ENCODE measurements at places on chromosomes 1 and 21.

GRCh38 chr1:27505420-27505680 is 15.4 kb upstream of the WASF2 start:
- no peak for DNase-seq

- no peak for DNase-seq
Observed at GRCh38 chr1:24362982-24363614, 43.9 kb downstream of the GRHL3 start.

DNA sequence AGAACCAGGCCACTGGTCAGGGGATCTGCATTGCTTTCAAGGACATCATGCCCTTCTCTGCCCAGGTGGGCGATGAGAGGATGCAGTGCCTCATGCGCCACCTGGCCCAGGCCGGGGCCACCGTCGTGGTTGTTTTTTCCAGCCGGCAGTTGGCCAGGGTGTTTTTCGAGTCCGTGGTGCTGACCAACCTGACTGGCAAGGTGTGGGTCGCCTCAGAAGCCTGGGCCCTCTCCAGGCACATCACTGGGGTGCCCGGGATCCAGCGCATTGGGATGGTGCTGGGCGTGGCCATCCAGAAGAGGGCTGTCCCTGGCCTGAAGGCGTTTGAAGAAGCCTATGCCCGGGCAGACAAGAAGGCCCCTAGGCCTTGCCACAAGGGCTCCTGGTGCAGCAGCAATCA is 5.0 kb upstream of the ZBTB48 start:
- DNase-seq, result no peak

- no peak for DNase-seq
Observed at GRCh38 chr1:226574591-226575435, 26.2 kb downstream of the STUM start.

DNA sequence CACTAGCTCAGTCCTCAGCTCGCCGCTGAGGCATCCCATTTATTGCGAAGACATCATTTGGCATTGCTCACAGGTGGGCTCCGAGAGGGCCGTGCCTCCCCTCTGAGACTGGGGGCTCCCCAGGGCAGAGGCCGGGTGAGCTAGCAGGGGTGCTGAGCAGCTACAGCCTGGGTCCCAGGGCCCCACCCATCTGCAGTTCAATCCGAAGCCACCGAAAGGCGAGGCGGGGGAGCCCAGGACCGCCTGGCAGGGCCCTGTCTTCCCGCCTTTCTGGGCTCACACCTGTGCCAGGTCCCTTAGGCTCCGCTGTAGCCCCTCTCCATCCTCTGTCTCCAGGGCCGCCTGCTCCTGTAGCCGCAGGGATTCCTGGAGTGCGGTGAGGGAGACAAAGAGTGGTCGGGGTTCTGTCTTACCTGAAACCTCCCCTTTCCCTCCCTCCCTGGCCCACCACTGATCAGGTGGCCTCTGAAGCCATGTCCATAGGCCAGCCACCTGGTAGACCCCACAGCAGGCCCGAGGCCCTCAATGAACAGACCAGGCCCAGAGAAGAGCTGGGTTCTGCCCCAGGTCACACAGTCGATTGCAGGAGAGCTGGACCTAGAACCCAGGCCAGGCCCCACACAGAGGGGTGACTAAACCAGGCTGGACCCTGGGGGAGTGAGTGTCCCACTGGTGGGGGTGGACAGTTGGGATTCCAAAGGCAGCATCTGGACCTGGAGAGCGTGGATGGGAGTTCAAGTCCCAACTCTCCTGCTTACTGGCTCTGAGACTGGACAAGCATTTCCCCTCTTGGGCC is 18.1 kb upstream of the NBPF1 start:
- no peak for DNase-seq

- DNase-seq, result no peak
Observed at GRCh38 chr1:203968761-203969160, 104.2 kb upstream of the SOX13 start.

- DNase-seq, result no peak
Observed at GRCh38 chr21:42539342-42539741, 25.7 kb downstream of the SLC37A1 start.

DNA sequence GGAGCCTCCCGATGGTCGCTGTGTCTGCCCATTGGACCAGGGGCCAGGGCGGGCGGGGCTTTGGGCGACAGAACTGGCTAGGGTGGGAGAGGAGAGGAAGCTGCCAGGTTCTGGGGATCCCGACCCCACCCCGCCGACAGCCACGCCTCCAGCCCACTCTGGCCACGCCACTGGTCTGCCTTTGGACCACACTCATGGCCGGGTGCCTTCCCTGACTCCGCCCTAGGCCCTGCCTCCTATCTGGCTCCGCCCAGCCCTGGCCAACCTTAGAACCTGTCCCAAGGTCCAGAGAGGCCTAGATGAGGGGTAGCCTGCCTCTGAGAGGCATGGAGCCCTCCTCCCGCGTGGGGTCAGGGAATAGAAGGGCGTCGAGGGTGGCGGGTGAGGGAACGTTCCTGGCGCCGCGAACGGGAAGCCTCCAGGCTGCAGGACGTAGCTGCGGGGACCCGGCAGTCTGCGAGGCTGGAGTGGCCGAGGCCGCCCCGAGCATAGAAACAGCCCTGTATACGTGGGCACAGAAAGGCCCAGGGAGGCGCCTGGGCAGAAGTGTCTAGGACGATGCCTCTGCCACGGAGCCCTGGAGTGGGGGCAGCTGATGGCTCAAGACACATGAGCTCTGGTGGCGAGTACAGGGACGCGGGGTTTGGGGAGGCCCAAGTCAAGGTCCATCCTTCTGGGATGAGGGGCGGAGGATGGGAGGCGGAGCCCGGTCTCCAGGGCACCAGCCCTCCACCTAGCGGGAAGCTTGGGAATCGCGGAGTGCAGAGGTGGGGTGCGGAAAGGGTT is 11.5 kb upstream of the COL16A1 start:
- no peak for DNase-seq

- no peak for DNase-seq
Observed at GRCh38 chr1:154176337-154176736, 15.6 kb downstream of the TPM3 start.

- DNase-seq, result no peak
Observed at GRCh38 chr21:38273745-38274542, 17.2 kb downstream of the KCNJ15 start.

DNA sequence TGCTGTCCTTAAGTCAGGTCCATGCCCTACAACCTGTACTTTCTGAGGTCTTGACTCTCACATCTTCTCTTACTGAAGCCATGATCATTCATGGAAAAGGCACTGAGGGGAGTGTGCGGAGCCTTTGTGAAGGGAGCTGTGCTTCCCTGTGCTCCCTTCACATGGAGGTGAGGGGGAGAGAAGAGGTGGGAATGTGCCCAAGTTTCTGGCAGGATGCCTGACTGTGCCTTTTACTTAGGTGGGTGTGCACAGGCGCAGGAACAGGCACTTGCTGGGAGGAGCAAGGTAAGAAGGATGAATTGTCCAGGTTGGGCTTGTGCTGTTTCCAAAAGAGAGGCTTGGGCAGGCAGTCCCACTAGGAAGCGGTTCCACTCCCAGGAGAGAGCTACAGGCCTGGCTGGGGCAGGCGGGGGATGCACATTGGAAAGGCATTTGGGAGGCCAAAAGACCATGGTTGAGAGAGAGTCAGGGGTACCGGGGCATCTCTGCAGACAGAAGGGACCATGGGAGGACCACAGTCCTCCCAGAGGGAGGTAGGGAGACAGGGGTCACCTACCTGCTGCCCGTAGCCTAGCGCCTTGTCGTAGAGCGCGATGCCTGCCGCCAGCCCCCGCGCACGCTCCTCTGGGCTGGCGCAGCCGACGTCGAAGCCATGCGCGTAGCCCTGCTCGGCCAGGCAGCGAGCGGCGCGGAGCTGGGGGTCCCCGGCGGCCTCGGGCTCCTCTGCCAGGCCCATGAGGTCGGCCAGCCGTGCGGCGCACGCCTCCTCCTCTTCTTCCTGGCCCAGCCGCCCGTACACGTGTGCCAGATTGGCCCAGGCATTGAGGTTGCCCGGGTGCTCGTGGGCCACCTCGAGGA is 853 bp downstream of the TTC22 start:
- DNase-seq, result no peak

DNA sequence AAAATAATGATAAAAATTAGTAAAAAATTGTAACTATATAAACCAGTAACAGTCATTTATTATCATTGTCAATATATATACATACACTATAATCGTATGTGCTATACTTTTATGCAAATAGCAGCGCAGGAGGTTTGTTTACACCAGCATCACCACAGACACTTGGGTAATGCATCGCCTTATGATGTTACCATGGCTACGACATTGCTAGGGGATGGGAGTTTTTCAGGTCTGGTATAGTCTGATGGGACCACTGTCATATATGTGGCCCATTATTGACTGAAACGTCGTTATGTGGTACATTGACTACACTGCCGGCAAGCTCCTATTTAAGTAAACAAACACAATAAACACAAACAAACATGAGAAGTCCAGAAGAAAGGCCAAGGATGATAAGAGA is 45.6 kb downstream of the KCNK1 start:
- no peak for DNase-seq

GRCh38 chr1:178271471-178271870 is 177.6 kb downstream of the RASAL2 start:
- no peak for DNase-seq

DNA sequence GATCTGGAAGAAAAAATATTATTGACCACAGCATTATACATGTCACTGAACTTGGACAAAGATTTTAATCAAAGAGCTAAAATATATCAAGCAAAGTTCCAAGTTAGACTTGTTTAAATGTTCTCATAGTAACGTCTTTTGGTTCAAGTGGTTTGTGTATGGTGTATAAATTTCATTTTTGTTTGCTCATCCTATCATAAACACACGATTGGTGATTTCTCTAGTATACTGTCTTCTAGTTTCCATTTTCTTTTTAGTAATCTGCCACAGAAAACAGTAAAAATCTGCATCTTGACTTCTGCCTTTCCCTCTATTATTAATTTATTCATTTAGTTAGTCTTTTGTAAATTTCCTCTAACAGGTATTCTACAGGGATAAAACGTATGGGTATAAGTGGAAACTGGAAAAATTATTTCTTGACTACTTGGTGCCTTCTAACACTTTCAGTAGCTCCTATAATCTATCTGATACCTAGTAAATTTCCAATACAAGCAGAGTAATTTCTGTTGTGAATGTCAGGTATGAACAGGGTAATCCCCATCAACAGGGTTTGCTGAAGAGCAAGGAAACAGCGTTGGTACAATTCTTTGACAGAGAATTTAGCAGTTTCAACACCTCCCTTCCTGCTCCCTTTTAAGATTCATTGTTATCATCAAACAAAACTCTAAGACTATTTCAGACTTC is 268.0 kb downstream of the PTPRC start:
- DNase-seq, result no peak

DNA sequence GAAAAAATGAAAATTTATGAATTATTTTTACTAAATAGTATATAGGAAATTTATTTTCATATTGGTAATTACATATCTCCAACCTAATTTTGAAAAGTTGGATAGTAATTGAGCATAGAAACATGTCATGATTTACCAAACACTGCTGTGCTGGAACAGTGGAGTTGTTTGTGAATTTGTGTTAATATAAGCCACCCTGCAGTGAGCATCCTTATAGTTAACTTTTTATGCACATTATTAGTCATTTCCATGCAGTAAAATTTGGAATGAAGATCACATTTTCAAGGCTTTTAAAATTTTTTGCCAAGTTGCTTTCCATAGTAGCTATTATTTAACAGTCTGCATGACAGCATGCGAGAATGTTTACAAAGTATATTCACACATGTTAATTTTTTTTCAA is 78.3 kb downstream of the VPS26C start:
- no peak for DNase-seq

GRCh38 chr1:235215453-235215852 is 54.4 kb upstream of the RBM34 start:
- no peak for DNase-seq

- no peak for DNase-seq
Observed at GRCh38 chr1:23561076-23561812, 1.9 kb upstream of the ID3 start.

DNA sequence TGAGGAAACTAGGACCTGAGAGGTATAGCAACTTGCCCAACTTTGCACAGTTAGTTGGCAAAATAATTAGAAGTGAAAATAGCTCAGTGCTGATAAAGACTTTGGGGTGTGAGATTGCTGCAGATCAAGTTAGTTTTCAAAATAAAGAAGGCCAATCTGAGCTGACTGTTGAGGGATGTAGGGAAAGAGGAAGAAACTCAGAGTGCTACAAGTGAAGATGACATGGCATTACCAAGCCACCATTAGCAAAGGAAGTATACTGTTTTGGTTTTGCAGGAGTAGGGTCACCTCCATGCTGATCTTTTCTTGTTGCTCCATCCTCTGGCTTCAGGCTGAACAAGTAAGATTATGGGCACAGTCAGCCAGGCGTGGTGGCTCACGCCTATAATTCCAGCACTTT is 78.7 kb upstream of the ADAM30 start:
- no peak for DNase-seq

DNA sequence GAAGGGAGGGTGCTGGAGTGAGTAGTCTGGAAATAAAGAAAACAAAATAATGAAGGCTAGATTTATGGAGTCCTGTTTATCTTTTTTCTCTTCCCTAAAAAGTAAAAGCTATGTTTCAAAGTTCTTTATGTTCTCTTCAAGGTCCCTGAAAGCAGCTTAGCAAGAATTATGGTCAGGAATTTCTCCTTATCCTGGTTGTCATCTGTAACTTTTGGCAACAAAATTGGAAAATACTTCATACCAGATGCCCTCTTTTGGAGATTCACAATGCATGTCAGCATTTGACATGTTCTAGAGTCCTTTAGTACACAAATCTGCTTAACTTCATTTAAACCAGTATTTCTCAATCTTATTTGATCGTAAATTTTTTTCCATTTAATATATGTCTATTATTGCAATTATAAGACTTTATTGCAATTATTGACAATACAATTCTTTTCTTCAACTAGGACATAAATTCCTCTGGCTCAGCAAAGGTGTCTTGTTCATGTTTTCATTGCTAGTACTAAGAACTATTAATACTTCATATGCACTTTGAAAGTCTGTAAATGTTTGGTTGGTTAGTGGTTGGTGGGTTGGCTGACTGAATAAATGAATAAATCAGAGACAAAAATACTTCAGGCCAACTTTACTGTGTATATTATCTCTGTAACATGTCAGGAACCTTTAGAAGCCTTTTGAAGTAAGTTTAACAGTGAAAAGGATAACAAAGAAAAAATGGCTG is 101.5 kb downstream of the ATP1B1 start:
- DNase-seq, result no peak

DNA sequence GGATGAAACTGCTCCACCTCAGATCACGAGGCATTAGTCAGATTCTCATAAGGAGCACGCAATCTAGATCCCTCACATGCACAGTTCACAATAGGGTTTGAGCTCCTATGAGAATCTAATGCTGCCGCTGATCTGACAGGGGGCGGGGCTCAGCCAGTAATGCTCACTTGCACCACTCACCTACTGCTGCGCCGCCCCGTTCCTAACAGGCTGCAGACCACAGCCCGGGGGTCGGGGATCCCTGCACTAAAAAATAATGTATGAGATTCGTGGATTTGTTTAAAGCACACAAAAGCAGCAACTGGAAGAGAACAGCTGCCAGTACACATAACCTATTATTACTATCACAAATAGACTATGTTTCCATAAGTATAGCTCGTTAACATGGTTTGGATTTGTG is 72.9 kb downstream of the HLCS start:
- no peak for DNase-seq

GRCh38 chr1:33718186-33718585 is 145.7 kb upstream of the HMGB4 start:
- DNase-seq, result no peak

- no peak for DNase-seq
Observed at GRCh38 chr1:106747791-106748190, 308.7 kb upstream of the PRMT6 start.

All from stimulated activated CD8-positive, alpha-beta memory T cell treated with anti-CD3 and anti-CD28 coated beads, Interleukin-7, amount 100 ng/mL, for 48 hours (primary cell).